Dorsolateral prefrontal cortex (tissue), 122 donors: ENCODE measurements at places on chromosomes 5 and 9.

DNA sequence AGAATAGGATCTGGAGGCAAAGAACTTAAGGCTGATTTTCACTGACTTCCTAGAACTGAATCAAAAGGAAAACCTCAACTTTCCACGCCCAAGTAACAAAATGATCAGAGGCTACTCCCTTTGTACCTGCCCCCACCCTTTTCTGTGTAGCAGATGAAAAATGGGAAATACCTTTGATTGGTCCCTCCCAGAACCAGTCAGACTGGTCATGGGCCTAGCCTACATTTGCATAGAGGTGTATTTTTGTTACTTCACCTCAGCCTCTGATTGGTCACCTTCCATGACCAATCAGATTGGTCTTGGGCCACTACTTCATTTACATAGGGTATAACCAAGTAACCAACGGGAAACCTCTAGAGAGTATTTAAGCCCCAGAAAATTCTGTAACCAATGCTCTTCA is 1553.5 kb upstream of the C9orf72 start:
- no peak for DNase-seq

DNA sequence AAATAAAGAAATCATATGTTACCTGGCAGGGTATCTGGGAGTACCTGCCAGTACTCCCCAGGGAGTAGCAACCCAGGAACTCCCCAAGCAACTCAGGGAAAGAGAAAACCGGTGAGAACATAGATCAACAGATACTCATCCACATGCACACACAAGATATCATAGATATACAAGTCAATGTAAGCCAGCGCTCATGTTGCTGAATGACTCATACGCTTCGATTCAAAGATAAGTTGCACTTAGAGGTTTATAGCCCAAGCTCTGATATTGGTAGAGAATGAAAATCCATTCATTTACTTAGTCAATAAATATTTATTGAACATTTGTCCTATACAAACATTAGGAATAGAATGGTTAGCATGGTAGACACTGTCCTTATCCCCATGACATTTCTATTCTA is 219.1 kb upstream of the TRPC7 start:
- DNase-seq = no peak

DNA sequence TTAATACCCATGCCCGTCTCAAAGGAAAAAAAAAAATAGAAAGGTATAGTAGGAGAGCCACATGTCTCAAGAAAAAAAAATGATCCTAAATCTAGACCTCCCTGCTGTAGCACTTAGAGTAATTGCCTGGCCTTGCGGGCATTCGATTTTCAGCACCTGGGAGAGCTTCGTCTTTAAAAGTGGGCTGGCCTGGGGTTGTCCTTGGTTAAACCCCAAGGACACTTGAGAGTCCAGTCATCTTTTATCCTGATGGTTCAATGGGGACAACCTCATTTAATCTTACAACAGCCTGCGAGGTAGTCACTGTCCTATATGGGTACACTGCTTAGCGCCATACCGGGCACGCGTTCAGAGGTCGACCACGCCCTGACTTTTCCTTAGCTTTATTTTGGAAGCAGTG is 60.1 kb downstream of the MAT2B start:
- DNase-seq = no peak

DNA sequence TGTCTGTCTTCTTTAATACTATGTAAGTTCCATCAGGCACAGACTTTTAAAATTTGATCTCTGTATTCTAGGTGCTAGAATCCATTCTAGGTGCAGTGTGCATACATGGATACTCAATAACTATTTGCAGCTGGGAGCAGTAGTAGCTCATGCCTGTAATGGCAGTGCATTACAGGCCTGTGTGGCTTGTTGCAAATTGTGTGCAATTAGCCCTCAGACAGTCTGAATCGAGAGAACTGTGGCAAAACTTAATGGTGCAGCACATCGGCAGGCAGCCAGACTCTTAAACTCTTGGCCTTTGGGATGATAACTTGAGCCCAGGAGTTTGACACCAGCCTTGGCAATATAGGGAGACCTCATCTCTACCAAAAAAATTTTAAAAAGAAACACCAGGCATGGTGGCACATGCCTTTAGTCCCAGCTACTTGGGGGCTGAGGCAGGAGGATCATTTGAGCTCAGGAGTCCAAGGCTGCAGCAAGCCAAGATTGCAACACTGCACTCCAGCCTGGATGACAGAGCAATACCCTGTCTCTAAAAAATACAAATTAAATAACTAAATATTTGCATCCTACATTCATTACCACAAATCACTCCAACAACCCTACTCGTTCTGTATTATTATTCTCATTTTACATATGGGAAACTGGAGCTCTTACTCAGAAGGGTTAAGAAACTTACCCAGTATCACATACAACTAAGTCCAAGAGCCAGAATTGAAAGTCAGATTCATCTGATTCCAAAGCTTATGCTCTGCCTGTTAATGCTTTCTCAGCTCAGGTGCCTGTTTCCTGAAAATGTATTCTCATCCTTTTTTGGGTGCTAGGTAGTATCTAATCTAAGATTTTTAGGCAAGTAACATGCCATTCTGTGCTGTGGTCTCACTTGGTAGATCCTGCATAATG is 30.1 kb downstream of the PRKACG start:
- DNase-seq = no peak

DNA sequence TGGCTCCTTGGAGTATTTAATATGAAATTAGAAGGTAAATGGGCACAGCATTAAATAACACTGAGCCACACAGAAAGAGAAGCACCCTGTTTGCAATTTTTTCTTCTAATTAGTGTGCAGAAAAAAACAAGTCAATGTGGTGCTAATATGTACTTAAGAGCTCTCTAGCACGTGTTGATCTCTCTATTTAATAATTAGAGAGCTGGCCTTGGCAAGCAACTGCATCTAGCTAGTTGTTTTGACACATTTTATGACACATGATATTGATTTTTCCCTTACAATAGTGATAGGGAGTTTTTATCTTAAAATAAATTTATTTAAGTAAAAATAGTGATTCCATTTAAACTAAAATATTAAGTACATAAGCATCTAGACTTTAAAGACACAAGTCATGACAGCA is 54.5 kb upstream of the NUDT12 start:
- DNase-seq = no peak

DNA sequence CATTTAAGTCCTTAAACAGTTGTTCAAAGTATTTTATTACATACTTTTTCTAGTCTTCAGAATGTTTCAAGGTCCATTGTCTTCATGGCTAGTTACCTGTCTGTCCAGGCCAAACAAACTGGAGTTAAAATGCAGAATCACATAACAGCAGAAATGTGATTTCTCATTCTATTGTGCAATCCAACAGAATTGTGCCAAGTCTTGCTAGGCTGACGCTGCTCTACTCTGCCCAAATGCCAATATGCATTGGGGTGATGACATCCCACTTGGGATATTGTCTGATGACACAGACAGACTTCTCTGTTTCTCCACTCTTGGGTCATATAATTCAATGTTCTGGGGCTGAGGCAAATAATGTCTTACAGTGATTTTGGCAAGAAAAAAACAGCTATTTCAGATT is 5.2 kb upstream of the SLC22A5 start:
- no peak for DNase-seq

DNA sequence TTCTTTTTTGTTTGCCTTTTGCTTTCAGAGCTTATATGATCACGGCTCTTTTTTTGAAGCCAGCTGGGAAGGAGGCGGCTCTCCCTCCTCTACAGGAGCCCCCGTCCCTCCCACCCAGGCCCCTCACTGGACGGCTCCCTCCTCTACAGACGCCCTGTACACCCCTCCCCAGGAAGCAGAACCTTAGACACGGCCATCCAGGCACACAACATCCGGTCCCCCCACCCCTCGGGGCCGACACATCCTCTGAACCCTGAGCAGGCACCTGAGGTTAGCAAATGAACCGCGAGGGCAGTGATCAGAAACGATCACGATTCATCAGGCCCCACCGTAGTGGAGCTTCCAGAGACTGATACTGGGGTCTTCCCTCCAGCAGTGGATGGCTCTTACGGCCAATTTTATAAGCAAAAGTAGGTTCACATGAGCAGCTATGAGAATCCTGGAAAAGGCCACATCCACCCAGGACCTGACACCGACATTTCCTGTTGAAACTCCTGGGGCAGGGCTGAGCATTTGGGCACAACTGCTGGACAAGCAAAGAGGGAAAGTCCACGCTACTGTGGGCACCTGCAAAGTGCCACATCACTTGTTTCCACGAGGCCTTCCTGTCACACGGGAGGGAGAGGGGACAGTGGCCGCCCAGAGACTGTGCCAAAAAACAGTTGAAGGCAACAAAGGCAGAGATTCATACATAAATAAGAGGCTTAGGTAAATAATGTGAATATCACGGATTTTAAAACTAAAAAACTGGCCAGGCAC is 78.9 kb downstream of the SEMA4D start:
- no peak for DNase-seq

DNA sequence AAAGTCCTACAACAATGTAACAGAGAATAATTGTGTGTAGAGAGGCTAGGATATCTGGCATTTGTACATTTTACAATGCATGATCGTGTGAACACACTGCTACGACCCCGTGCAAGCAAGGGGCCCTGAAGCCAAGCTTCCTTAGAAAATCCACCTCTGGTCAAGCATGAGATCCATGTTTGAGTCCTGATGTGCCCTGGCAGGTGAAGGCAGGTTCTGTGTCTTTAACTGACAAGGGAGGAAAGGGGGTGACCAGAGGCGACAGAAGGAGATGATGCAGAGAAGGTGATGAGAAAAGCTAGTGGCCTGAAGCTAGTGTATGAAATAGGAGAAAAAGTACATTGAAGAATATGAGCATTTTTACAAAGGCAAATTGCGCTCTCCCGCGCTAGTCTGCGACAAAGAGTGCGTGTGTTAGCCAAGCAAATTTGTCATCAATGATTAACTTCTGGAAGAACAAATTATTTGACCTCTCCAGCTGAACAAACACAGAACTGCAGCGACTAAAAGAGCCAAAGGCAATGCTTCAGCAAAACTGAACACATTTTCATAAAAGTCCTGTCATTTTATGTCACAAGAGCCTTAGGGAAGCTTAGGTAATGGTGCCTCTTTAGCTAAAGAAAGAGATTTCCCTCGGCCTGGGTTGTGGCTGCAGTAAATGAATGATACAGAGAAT is 101.7 kb upstream of the DAPK1 start:
- no peak for DNase-seq

- no peak for DNase-seq
These were observed 62.8 kb downstream of the PDZD2 start for GRCh38 chr5:31701642-31702299.

GRCh38 chr9:133008406-133008805 is 22.4 kb upstream of the GTF3C5 start:
- DNase-seq = no peak

- DNase-seq = no peak
These were observed 143.4 kb upstream of the CDH6 start for GRCh38 chr5:31049936-31050704.

- no peak for DNase-seq
These were observed at the start of gene OCLN for GRCh38 chr5:69492391-69492922. TSS of gene OCLN (plus strand) at chr5:69492790. CDS start at chr5:69504245, 11,455 bp downstream.

DNA sequence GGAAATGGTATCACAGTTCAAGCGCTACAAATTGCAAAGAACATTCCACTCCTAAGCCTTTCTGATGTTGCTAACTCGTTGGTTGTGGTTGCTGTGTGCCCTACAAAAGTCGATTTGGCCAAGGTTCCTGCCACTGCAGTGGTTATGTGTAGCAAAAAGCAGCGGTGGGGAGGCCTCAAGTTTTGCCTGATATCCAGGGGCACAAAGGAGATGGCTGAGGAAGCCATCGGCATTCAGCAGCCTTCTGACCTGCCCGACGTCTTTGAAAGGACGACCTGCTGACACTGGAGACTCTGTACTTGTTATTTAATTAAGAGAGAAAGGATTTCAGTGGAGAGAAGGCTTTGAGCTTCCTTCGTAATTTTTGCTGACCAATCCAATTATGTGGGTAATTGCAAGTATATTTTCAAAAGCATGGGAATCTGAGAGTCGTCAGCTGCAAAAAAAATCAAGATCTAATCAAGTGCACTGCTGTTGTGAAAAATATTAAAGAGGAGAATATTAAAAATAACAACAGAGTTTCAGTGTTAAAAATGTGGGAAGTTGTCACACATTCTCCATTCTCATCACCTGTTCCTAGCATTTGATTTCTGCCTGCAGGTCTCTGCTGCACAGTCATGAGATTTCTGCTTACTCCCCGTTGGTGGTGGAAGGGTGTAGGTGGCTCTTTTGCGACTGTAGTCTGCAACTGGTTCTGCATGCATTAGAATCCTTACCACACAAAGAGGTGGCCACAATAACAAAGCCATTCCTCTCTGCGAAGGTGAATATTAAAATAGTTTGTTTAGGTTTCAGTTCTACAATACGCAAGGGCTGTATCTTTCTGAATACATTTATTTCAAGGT is 319.2 kb downstream of the IRX2 start:
- DNase-seq = no peak

- DNase-seq = no peak
These were observed 237.6 kb downstream of the TLE4 start for GRCh38 chr9:79809316-79809876.

GRCh38 chr5:144093868-144094267 is 76.6 kb downstream of the YIPF5 start:
- no peak for DNase-seq

DNA sequence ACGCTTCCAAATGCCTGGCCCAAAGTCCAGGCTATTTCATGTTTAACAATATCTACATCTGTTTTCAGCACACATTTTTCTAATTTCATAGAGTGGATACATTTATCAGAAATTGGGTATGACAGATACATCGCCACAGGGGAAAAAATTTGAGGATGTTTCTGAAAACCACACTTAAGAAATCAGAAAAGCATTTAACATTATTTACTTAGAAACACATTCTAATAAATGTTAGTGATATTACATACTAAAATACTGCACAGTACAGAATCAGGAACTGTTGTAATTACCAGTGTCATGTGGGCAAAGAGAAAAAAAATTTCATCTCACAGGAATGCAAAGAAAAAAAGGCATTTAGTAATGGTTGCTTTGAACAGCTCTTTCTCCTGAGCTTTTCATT is 310.5 kb upstream of the KIF2A start:
- no peak for DNase-seq

DNA sequence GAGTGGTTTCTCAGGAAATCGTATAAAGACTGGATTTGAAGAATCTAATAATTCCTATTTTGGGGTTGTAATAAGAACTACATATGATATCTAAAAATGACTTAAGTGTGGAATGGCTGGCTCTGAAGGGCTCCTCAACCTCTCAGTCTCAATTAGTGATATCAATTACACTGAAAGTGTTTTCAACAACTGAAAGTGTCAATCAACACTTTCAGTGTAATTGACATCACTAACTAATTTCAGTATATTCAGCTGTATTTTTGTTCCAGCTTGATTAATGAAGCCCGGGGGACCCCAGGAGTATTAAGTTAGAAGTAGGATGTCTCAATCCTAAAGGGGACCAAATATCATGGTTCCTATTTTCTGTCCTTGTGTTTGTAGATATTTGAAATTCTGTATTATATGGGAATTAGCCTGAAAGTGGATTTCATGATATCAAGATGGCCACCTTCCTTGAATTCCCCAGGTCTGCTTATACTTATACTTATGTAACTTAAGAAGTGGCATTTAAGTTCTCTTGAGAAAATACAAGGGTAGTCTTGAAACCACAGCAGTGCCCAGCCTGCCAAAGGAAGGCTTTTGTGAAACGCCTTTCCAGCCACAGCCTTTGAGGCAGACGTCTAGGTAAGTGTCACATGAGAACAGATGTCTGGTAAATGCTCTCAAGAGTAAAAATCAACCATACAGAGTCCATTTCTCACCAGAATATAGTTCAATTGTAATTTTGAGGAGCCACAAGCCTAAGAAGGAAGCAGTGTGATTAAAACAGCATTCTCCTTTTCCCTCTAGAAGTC is 4.6 kb downstream of the BASP1 start:
- DNase-seq = no peak
